Naive thymus-derived CD4-positive, alpha-beta T cell (primary cell): ENCODE measurements at places on chromosomes 4 and X. TPM values are rescaled to one million over a fixed set of nuclear protein-coding genes. Genes with fewer than 3 reads are reported as not detected.
A peak's percentile ranks its signal among the peaks of the same experiment; 100 is the strongest.

DNA sequence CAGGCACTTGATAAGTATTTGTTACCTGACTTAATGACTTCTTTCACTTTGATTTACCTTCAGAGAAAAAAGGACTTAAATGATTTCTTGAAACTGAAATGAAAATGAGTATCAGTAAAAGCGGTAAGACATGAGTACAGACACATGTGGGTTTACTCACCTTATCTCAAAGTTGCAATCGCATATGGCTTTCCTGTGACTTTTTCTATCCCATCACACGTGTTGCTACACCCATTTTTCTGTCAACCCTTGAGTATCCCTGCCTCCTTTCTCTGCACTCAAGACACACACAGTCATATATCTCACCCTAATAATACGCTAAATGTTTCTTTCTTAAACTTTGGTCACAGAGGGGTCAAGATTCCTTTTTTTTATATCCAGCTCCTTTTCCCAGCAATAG is 11.0 kb upstream of the ARHGEF38 start:
- no peak for DNase-seq
- H3K4me3 ChIP-seq, result no peak overlapping the region
- H3K27me3 ChIP-seq, result no peaks in the 10 kb centered on the region
- H3K4me1 ChIP-seq, result no peaks in the 10 kb centered on the region

GRCh38 chrX:114619874-114620273 is 36.0 kb downstream of the HTR2C start:
- no peaks in the 10 kb centered on the region for H3K27me3 ChIP-seq
- H3K4me1 ChIP-seq, result no peaks in the 10 kb centered on the region
- no peaks in the 10 kb centered on the region for H3K36me3 ChIP-seq
- no peak overlapping the region for H3K27ac ChIP-seq
- DNase-seq, result no peak
- no peak overlapping the region for H3K4me3 ChIP-seq

- no peak overlapping the region for H3K27ac ChIP-seq
- H3K4me3 ChIP-seq, result no peak overlapping the region
- no peaks in the 10 kb centered on the region for H3K36me3 ChIP-seq
- no peaks in the 10 kb centered on the region for H3K27me3 ChIP-seq
- no peaks in the 10 kb centered on the region for H3K4me1 ChIP-seq
- no peak for DNase-seq
These were observed 18.7 kb downstream of the SLC34A2 start for GRCh38 chr4:25674386-25674785.

- H3K36me3 ChIP-seq, result no peaks in the 10 kb centered on the region
- no peak overlapping the region for H3K4me3 ChIP-seq
- no peak overlapping the region for H3K27ac ChIP-seq
These were observed 496.3 kb downstream of the BCOR start for GRCh38 chrX:39601231-39602177.

- no peak overlapping the region for H3K4me3 ChIP-seq
- no peaks in the 10 kb centered on the region for H3K27me3 ChIP-seq
- peaks cover 3% of the 10 kb centered on the region for H3K4me1 ChIP-seq
These were observed 11.2 kb downstream of the MEPE start for GRCh38 chr4:87843936-87844335.

GRCh38 chr4:57231781-57232180 is 121.6 kb upstream of the IGFBP7 start:
- H3K36me3 ChIP-seq, result no peaks in the 10 kb centered on the region
- no peak overlapping the region for H3K27ac ChIP-seq
- no peaks in the 10 kb centered on the region for H3K4me1 ChIP-seq
- no peak for DNase-seq
- no peak overlapping the region for H3K4me3 ChIP-seq
- no peaks in the 10 kb centered on the region for H3K27me3 ChIP-seq

DNA sequence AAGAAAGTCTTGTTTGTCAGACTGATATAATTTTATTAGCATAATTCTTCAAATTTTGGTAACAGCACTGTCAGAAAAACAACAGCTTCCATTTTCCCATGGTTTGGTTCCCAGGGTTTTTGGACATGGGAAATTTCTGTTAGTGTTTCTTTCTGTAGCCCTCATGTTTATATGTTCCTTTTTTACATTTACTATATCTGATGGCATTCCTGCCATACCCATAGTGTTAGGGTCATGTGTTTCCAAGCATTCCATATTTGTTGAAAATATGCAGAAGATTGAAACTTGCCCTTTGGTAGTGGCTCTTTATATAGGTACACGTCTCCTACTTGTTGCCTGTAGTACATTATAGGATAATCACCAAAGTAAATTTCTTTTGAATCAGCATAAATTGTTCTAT is 65.8 kb downstream of the PDLIM5 start:
- no peak for DNase-seq
- no peaks in the 10 kb centered on the region for H3K27me3 ChIP-seq
- no peaks in the 10 kb centered on the region for H3K4me1 ChIP-seq
- H3K4me3 ChIP-seq, result no peak overlapping the region
- no peak overlapping the region for H3K27ac ChIP-seq

GRCh38 chr4:5280828-5281227 is 229.5 kb downstream of the STK32B start:
- no peak overlapping the region for H3K4me3 ChIP-seq
- DNase-seq, result no peak
- H3K27ac ChIP-seq, result no peak overlapping the region
- H3K27me3 ChIP-seq, result no peaks in the 10 kb centered on the region
- H3K36me3 ChIP-seq, result no peaks in the 10 kb centered on the region

DNA sequence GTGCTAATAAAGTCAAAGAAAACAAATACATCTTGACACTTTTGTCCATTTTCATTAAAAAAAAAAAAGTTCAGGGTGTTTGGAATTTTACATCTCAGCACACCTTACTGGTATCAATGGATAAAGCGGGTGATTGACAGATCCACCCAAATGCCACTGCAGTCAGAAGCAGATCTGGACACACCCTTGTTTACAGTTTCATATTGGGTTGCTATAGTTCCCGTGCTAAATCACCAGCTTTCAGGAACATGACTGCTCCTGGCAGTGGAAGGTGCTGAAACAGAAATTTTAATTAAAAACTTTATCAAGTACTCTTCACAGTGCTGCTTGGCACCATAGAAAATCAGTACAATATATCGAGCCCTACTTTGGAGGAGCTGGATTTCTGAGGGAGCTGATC is 116.3 kb downstream of the STOX2 start:
- no peak overlapping the region for H3K27ac ChIP-seq
- H3K4me1 ChIP-seq, result no peaks in the 10 kb centered on the region
- H3K4me3 ChIP-seq, result no peak overlapping the region

- no peaks in the 10 kb centered on the region for H3K36me3 ChIP-seq
- no peaks in the 10 kb centered on the region for H3K27me3 ChIP-seq
- no peaks in the 10 kb centered on the region for H3K4me1 ChIP-seq
- no peak for DNase-seq
These were observed 109.1 kb upstream of the ANK2 start for GRCh38 chr4:112940336-112940735.

- no peak for DNase-seq
- H3K27ac ChIP-seq, result no peak overlapping the region
- H3K36me3 ChIP-seq, result no peaks in the 10 kb centered on the region
- no peaks in the 10 kb centered on the region for H3K27me3 ChIP-seq
- no peaks in the 10 kb centered on the region for H3K4me1 ChIP-seq
- no peak overlapping the region for H3K4me3 ChIP-seq
These were observed 21.2 kb downstream of the PPAT start for GRCh38 chr4:56414135-56414670.

DNA sequence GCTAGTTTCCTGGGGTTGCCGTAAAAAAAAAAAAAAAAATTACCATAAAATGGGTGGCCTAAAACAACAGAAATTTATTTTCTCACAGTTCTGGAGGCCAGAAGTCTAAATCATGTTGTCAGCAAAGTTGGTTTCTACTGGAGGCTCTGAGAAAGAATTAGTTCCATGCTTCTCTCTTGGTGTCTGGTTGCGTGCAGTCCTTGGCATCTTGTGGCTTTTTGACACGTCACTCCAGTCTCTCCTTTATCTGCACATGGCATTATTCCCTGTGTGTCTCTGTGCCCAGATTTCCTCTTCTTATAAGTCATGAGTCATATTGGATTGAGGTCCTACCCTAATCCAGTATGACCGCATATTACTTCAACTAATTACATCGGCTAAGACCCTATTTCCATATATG is 38.7 kb downstream of the SPATA4 start:
- H3K27ac ChIP-seq, result no peak overlapping the region
- H3K4me1 ChIP-seq, result no peaks in the 10 kb centered on the region
- no peaks in the 10 kb centered on the region for H3K27me3 ChIP-seq
- no peak for DNase-seq

DNA sequence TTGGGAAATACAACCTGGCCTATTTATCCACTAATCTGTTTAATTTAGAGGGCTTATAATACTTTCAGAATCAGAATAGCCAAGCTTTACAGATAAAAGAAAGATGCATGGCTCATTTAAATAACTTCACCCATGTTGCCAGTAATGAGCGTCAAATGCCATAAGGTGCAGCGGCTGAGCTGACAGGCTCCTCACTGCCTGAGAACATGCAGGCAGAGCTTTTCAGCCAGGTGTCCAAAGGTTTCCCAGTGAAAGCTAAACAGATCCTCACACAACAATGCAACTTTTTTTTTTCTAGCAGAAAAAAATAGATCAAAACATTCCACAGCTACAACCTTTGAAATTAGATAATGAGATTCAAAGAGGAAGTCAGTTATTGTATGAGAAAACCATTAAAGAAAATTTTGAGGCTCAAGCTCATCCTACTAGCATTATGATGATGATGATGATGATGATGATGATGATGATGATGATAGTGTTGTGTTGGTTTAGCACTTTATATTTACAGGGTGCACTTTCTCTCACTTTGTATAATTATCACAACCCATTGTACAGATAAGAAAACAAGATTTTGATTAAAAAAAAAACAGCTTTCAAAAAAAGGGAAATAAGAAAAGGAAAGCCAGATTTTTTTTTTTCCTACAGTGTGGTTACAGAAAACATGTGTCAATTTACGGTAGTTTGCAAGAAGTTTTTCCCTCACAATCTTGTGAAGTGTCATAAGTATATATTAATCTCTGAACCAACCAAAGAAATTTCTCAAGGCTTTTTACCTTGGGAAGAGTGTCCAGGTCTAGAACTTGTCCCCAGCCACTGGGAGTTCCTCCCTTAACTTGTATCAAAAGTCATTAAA is 12.2 kb upstream of the TNIP3 start:
- H3K27ac ChIP-seq, result no peak overlapping the region
- H3K27me3 ChIP-seq, result no peaks in the 10 kb centered on the region
- H3K36me3 ChIP-seq, result no peaks in the 10 kb centered on the region
- H3K4me3 ChIP-seq, result no peak overlapping the region
- peaks cover 65% of the 10 kb centered on the region for H3K4me1 ChIP-seq
- no peak for DNase-seq

GRCh38 chr4:108512615-108513505 is 107.5 kb upstream of the RPL34 start:
- no peaks in the 10 kb centered on the region for H3K27me3 ChIP-seq
- H3K4me3 ChIP-seq, result peak overlapping the region; percentile 6
- DNase-seq, result peak; percentile 67
- H3K36me3 ChIP-seq, result no peaks in the 10 kb centered on the region
- H3K27ac ChIP-seq, result no peak overlapping the region

DNA sequence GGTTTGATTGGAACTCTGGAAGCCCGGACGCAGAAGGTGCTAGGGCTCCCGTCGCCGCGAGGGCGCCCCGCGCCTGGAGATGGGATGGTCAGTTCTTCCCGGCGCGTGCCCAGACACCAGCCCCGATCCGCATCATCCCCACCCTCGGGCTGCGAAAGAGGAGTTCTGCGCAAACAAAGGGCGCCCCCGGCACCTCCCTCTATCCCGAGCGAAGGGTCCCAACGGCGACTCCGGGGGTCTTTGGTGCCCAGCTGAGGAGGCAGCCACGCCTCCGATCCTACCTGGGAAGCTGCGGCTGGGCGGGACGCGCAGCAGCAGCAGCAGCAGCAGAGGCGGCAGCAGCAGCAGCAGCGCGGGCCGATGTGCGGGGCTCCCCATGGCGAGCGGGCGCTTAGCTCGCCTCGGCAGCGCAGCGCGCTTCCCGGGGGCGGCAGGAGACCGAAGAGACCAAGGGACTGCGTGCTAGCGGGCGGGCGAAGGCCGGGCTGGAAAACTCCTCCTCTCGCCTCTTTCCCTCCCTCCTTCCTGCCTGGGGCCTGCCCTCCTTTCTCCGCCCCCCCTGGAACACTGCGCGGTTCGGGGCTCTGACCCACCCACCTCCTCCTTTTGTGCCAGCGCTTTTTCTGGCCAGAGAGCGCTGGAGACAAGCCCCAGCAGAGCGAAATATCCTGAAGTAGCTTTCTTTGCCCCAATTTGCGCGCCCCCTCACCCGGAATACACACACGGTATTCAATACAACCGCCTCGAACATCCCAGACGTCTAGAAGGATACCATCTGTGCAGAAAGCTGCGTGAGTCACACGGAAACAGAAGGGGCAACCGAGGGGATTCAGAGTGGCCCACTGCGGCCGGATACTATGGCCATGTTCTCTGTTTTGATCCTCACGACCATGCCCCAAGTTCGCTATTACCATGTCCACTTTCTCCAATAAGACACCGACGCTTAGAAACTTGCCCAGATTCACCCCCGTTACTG is at the start of gene SRPX:
TSS of gene SRPX (minus strand) at position 457 of the 976 bp plus-strand sequence. CDS start at position 378, 79 bp downstream.
- no peak for DNase-seq
- no peaks in the 10 kb centered on the region for H3K27me3 ChIP-seq
- H3K36me3 ChIP-seq, result no peaks in the 10 kb centered on the region
- no peak within 1 kb of the TSS for H3K27ac ChIP-seq
- H3K4me1 ChIP-seq, result no peaks in the 10 kb centered on the region

GRCh38 chr4:54572152-54572542 is 85.6 kb upstream of the KIT start:
- H3K36me3 ChIP-seq, result no peaks in the 10 kb centered on the region
- no peak overlapping the region for H3K4me3 ChIP-seq
- no peaks in the 10 kb centered on the region for H3K27me3 ChIP-seq
- H3K27ac ChIP-seq, result no peak overlapping the region

DNA sequence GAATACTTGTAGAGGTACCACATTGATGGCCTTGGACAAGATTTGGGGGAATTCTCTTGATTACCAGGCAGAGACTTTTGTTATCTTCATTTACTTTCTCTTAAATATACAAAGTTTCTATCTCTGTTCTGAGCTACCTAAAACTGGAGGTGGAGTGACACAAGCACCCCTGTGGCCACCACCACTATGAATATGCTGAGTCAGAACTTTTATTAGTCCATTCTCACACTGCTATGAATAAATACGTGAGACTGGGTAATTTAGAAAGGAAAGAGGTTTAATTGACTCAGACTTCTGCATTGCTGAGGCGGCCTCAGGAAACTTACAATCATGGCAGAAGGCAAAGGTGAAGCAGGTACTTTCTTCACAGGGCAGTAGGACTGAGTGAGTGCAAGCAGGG is 67.1 kb downstream of the RTL3 start:
- H3K27me3 ChIP-seq, result no peaks in the 10 kb centered on the region
- no peak for DNase-seq
- no peak overlapping the region for H3K4me3 ChIP-seq
- no peak overlapping the region for H3K27ac ChIP-seq
- no peaks in the 10 kb centered on the region for H3K36me3 ChIP-seq
- H3K4me1 ChIP-seq, result no peaks in the 10 kb centered on the region

Gene FGG
- not detected for total RNA-seq

Gene INTU
- 0.22 TPM for total RNA-seq

Gene CXCL11
- total RNA-seq, result not detected in 2 replicates

Gene BEX1
- total RNA-seq, result not detected in 2 replicates

Gene MAGEA10
- not detected for total RNA-seq

Gene TBC1D25
- total RNA-seq, result 28.0 TPM

Gene BEX3
- 7.7 and 8.7 TPM in 2 replicates for total RNA-seq

Gene FRG2
- total RNA-seq, result not detected

Gene SULT1B1
- 26.7 TPM for total RNA-seq

Gene GUF1
- total RNA-seq, result 15.5 TPM

Gene SORBS2
- total RNA-seq, result not detected
